ENCODE measurements at places on chromosomes 11 and 22.

- no peak for DNase-seq
Measured at GRCh38 chr11:120925944-120926343, 98.0 kb upstream of the TBCEL start.

- no peak for DNase-seq
Measured at GRCh38 chr22:47155131-47155885, 392.9 kb downstream of the TBC1D22A start.

DNA sequence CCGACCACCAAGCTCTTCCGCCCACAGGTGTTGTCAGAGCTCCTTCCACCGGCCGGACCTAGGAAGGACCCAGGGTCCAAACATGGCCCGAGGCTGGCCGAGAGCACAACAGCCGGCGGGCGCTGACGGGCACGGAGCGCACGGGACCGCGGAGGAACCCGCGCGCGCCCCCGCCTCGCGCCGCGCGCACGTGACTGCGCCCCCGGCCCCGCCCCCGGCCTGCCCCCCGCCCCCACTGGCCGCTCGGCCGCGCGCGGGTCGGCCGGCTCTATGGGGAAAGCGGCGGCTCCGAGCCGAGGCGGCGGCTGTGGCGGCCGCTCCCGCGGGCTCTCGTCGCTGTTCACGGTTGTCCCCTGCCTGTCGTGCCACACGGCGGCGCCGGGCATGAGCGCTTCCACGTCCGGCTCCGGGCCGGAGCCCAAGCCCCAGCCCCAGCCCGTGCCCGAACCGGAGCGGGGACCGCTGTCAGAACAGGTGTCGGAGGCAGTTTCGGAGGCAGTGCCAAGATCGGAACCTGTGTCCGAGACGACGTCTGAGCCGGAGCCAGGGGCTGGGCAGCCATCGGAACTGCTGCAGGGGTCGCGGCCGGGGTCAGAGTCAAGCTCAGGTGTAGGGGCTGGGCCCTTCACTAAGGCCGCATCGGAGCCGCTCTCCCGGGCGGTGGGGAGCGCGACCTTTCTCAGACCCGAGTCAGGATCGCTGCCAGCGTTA is at the start of gene OSBP2:
TSS of gene OSBP2 (plus strand) at position 235 of the 711 bp plus-strand sequence. CDS start at position 271, 36 bp downstream.
- DNase-seq = no peak

DNA sequence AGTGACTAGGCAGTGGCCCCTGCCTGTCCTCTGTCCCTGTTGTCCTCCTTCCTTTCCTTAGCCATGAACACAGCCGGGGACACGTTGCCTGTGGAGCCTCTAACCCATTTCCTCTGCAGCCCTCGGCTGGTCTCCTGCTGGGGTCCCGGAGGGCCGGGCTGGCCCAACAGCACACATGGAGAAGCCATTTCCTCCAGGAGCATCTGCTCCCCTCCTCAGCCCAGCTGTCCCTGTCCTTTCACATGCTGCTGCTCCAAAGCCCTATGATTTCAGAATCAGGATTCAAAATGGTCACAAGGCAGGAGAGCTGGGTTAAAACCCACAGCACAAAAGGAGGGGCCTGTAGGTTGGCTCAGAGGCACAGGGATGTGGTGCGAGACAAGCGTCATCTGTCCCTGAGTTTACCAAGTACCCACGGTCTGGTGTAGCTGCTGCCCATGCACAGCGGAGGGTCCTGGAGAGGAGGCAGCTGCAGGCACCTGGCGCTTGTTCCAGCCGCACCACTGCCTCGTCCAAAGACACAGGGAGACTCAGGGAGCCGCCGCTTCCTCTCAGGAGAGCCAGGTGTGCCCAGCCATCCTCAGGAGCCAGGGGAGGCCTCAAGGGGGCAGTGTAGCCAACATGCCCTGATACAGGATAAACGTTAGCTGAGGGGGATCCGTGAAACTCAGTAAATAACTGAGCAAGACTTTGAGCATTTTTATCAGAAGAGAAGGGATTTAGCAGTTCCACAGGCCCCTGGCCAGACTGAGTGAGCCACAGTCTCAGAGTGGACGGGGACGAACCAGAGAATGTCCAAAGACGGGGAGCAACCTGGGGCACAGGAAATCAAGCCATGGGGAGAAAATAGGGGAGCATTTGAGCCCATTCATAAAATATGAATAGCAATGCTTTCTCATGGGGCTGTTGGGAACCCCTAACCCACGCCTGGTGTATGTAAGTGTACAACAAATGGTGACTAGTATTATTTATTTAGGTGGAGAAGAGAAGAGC is 3.9 kb upstream of the VSIG10L2 start:
- DNase-seq = no peak

GRCh38 chr11:104152941-104153505 is 10.9 kb downstream of the PDGFD start:
- DNase-seq = no peak

GRCh38 chr11:119780222-119780953 is 51.4 kb upstream of the NECTIN1 start:
- DNase-seq = no peak

DNA sequence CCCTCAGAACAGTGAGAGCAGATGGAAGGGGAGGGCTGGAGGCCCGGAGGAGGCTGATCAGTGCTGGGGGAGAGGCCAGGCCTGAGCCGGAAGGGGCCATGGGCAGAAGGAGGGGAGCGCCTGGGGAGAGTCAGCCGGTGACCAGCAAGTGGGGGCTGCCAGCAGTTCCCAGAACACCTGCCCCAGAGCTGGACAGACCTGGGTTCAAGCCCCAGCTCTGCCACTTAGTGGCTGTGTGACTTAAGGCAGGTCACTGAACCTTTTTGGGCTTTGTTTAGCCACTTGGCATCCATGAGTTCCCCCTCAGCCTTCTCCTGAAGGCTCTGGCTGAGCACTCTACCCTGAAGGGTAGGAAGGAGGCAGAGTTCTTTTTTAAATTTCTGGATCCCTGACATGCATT is 17.4 kb downstream of the WNT11 start:
- DNase-seq = no peak

DNA sequence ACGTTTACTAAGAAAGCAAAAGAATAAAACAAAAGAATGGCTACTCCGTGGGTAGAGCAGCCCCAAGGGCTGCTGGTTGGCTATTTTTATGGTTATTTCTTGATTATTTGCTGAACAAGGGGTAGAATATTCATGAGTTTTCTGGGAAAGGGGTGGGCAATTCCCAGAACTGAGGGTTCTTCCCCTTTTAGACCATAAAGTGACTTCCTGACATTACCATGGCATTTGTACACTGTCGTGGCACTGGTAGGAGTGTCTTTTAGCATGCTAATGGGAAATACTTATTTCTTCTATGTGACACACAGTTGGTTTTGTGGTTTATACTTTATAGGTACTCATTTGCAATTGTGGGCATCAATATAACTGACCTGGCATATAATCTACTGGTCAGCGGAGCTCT is 56.3 kb downstream of the SLN start:
- DNase-seq = no peak

DNA sequence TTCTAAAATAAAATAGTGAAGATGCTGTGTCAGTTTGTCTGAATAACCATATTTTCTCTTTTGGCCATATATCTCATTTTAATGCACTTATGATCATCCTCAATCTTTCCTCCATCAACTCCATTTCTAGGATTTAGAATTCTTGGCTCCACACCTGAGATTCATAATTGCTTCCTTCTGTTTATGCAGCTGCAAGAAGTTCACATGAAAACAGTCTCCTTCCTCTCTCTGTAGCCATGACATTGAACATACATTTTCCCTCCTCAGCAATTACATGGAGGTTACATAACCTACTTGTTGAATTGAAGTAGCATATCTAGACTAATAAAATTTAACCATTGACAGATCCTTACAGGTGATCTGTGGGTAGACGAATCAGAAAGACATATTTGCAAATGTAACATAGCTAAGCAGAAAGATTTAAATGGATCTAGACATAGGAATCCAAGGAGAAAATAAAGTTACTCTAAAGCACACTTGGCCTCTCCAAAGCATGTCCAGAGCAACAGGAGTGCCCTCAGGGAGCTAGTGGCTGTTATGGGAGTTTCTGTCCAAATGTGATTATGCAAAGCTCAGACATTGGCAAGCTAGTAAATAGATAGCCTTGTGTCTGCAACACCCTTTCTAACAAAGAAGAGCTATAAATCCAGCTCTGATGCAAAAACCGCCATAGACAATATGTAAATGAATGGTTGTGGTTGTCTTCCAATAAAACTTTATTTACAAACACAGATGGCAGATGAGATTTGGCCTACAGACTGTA is 119.9 kb upstream of the MPPED2 start:
- DNase-seq = no peak

- no peak for DNase-seq
Measured at GRCh38 chr11:20362481-20362880, 1.0 kb upstream of the HTATIP2 start.

GRCh38 chr11:118439646-118440045 is 3.4 kb downstream of the KMT2A start:
- DNase-seq = no peak

DNA sequence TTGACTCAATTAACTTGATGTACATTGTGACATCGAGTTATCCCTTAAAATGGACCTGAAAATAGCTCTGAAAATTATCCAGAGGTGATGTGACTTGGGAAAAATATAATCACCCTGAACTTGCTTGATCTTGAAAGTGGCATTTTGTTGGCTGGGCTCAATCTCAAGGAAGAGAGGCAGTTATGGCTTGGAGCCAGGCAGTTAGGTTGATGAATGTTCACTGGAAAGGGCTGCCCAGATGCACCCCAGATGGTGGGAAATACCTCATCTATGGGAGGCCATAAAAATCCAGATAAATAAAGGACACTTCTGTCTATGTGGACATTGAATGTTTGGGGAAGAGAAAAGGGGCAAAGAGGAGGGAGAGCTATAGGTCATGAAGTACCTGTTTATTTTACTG is 55.7 kb upstream of the OR5AN1 start:
- no peak for DNase-seq

DNA sequence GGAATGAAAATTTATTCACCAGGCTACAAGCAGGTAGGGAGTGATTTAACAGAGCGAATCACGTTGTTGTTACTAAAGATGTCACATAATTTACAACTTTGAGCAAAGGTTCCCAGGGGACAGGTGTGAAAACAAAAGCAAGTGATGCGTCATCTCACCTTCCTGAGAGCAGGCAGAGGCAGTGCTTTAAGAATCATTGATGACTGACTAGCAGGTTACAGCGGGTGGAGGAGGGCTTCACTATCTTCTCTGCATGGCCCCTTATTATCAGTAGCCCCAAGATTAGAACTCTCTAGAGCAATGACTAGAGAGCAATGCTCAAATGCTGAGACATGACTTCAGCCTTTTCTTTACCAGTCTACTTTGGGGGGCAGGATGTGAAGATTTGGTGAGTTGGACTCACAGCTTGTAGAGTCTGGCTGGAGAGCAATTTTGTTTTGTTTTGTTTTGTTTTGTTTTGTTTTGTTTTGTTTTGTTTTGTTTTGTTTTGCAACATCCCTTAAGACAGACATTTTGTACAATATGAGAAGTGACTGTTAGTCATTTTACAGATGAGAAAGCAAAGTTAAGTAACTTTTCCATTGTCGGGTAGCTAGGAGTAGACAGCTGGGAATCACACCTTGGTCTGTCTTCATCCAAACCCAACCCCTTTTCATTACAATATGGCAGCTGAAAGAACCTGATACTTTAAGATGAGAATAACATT is 84.8 kb downstream of the SLC1A2 start:
- no peak for DNase-seq

- DNase-seq = no peak
Measured at GRCh38 chr11:132414451-132414850, 1044.0 kb downstream of the NTM start.

- DNase-seq = no peak
Measured at GRCh38 chr11:44467931-44468330, 97.5 kb upstream of the CD82 start.

DNA sequence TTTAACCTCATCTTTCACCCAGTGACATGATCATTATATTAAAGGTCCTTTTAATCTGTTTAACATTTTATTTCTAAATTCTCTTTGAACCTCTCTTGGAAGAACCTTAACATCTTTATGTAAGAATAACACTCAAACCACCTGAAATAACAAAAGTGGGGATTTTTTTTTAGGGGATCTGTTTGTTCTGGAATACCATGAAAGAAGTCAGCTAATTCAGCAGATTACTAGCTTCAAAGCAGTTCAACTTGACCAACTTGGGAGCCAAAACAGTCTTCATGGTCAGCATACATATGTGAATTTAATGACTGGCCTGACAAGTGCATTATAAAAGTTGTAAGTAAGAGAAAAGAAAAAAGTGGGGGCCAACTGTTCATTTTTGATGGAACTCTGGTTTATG is 52.3 kb downstream of the CCDC34 start:
- no peak for DNase-seq
